ENCODE measurements at places on chromosomes 11 and 22.

DNA sequence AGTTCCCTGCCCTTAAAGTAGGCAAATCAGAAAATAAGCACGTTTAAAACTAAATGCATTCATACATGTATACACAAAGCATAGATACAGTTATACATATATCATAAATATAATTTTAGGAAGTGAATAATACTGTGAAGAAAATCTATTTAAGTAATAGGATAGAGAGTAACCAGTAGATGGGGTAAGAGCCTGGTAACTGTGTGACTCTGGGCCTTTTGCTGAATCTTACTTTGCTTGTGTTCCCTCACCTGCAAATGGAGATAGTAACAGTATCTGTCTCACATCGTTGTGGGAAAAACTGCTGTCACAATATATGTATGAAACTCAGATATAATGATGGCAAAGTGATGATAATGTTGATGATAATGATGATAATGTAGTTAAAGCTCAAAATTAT, 29.9 kb downstream of the MS4A2 start:
- DNase-seq, result no peak

DNA sequence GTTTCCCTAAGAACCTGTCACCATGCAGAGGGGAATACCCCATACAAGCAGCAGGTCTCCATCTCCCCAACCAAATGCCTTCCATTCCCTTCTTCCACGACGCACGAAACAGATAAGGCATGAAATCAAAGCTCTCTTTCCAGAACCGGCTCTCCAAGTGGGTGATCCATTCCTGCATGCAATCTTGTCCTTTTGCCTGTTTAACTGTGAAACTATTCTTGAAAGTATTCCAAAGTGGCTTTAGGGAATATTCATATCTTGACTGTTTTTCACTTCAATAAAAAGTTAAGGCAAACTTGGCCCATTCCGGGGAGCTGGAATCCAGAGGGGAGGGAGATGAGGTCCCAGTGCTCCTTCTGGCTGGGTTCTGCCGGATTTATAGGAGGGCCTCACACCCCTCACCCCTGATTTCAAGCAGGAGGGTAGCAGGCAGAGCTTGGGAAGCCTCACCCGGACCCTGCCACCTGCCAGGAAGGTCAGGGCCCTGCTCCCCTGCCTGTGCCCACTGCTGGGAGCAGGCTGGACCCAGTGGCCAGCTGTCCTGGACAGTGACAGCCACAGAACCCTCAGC, 60.9 kb downstream of the SCGB1A1 start:
- no peak for DNase-seq

GRCh38 chr11:107583629-107584195, 7.2 kb upstream of the ELMOD1 start:
- DNase-seq, result no peak

DNA sequence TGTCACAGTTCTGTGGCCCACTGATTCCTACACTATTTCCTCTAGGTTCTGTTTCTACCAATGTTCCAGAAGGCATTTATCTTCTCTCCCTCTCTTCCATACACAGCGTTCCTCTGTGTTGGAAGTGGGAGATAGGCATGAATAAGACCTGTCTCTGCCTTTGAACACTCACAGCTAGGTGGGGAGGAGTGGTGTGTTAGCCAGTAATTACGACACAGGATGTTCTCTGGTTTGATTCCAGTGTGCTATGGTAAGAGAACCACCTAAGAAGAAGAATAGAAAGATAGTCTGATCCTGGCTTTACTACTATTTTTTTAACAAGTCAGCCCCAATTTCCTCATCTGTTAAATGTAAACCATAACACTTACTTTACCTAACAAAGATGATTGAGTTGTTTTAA, 200.2 kb upstream of the MTMR2 start:
- DNase-seq, result no peak
